ENCODE measurements at places on chromosomes 13 and 19. TPM values are rescaled to one million over a fixed set of nuclear protein-coding genes. Genes with fewer than 3 reads are reported as not detected.

Gene DCT
- 0.25 TPM for total RNA-seq

Gene MBOAT7
- 54.0 TPM for total RNA-seq

GRCh38 chr19:14510311-14511228 lies 7.6 kb downstream of the DNAJB1 start:
- no peak for DNase-seq
- H3K27ac ChIP-seq, result peak overlapping the region; percentile 73
- H3K27me3 ChIP-seq, result no peaks in the 10 kb centered on the region
- peaks cover 10% of the 10 kb centered on the region for H3K4me1 ChIP-seq

- no peaks in the 10 kb centered on the region for H3K27me3 ChIP-seq
- no peaks in the 10 kb centered on the region for H3K4me1 ChIP-seq
- peaks cover 28% of the 10 kb centered on the region for H3K36me3 ChIP-seq
- no peak overlapping the region for H3K27ac ChIP-seq
- DNase-seq, result peak; percentile 57
These were observed 46.8 kb downstream of the COG3 start for GRCh38 chr13:45511310-45512097.

DNA sequence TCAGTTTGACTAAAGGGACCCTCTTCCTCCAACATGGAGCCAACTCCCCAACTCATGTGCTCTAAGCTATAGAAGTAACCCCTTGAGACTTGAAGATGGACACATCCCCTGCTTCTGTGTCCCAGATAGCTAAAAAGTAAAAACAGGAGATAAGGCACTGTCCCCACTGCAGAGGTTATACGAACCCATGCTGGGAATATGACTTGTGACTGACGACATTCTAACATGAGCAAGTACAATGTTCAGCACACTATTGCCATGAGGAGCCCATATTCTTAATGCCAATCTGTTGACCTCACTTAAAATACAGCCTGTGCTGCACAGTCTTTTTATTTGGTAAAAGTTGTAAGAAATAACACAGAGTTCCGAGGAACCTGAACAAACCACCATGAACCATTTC lies 71.4 kb downstream of the ABCC4 start:
- no peak overlapping the region for H3K27ac ChIP-seq
- H3K4me3 ChIP-seq, result no peak overlapping the region
- DNase-seq, result no peak
- H3K4me1 ChIP-seq, result no peaks in the 10 kb centered on the region
- no peaks in the 10 kb centered on the region for H3K36me3 ChIP-seq
- no peaks in the 10 kb centered on the region for H3K27me3 ChIP-seq

Gene LINGO3
- total RNA-seq, result 0.21 TPM
